ENCODE measurements at places on chromosomes 11 and 22.

DNA sequence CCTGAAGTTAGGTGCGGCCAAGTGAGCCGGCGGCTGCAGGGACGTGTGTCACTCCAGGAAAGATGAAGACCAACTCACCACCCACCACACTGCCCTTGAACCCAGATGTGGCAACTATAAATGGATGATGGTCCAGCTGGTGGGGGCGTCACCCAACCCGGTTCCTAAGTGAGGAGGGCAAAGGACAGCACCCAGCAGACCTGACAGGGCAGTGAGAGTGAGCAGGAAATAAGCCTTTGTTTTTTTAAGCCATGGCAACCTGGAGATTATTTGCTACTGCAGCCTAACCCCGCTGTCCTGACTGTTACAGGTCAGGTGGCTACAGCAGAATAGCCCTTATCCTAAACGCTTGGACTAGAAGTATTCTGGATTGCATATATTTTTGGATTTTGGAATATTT, 228.9 kb downstream of the CTTN start:
- DNase-seq = no peak

- DNase-seq = no peak
Measured at GRCh38 chr11:121659811-121660210, 207.0 kb upstream of the SORL1-AS1 start.

DNA sequence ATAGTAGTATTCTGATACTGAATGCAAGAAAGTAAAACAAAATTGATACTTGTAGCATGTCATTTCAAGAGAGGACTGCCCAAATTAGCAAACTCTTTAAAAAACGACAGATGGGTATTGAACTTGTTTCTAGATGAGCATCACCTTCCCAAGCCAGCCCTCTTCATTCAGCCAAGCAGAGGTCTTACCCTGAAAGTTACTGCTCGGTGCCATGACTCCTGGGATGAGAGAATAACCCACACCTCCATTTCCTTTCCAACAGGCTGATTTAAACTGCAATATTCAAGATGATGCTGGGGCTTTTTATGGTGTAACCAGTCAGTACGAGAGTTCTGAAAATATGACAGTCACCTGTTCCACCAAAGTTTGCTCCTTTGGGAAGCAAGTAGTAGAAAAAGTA, 84.5 kb upstream of the RASSF10 start:
- DNase-seq = no peak

DNA sequence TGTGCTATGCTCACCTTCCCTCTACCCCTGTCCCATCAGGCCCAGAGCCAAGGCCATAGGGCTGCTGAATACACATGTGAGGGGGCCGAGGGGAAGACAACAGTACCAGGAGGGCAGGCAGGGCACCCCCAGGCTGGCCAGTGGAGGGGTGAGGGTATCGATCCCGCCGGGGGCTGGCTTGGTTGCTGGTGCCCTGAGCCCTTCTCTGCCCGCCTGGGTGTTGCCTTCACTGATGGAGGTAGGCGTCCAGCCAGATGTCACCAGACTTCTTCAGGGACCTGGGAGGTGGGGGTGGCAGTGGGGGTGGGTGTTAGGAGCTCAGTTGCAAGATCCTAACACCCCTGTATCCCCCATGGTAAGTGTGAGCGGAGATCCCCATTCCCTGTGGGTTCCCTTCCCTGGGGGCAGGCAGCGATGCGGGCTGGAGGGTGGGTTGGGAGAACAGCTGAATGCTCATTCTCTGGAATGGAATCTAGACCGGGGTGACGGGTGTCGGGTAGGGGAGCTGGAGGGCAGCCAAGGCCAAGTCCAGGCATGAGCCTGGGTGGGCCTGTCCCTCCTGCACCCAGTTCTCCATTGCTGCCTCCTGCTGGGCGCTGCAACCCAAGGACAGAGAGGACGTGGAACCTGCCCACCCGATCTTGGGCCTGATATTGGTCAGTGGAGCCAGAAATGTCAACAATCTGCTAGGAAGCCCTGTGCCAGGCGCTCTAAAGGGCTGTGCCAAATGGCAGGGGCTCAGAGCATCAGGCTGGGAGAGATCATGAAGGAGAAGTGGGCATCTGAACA, 17.6 kb downstream of the FADS3 start:
- DNase-seq = no peak

- no peak for DNase-seq
Measured at GRCh38 chr11:27193434-27194225, 153.0 kb downstream of the BBOX1 start.
